Skin of body (tissue), 3 donors: ENCODE measurements at places on chromosomes 6 and 20. TPM values are rescaled to one million over a fixed set of nuclear protein-coding genes. Genes with fewer than 3 reads are reported as not detected.

- DNase-seq: no peak
Observed at GRCh38 chr6:139483079-139483478, 108.6 kb upstream of the CITED2 start.

- no peak for DNase-seq
Observed at GRCh38 chr6:38355519-38355918, 284.2 kb downstream of the BTBD9 start.

IFT52 gene
- 37.3 TPM for total RNA-seq

- DNase-seq: no peak
Observed at GRCh38 chr20:58161192-58161591, 67.3 kb downstream of the ANKRD60 start.

C6orf15 gene
- 4.7 TPM for total RNA-seq

GSTA3 gene
- total RNA-seq: 0.39 TPM

DNA sequence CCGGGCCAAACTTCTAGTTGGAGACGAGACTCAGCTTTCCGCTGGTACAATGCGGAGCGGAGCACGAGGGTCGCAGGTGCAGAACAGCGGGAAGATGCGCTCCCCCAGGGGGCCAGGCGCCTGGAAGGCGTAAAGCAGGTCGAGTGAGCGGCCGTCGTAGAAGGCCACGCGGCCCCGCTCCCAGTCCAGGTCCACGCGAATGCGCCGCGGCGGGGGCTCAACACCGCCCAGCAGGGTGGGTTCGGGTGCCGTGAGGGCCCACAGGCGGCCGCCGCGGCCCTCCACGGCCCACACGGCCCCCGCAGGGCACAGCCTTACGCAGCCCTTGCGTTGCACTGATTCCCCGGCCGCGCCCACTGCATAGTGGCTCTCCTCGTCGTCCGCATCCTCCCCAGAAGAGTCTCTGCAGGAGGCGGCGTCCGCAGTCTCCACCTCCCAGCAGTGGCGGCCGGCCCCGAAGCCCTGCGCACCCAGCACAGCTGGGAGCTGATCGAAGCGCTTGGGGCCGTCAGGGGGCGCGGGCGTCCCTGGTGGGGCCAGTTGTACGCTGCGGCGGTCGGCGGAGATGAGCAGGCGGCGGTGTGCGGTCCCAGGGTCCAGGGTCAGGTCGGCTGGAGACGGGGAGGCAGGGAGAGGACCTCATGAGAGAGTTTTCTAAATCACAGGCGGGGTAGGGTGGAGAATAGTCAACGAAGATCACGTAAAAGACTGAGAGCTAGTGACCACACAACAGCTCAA lies 4.3 kb downstream of the PPP1R11 start:
- DNase-seq: no peak

GRCh38 chr6:90646940-90647339 lies 60.1 kb upstream of the MAP3K7 start:
- DNase-seq: no peak

FAM184A gene
- total RNA-seq: 3.7 TPM

DNAAF9 gene
- total RNA-seq: 14.7 TPM

DNA sequence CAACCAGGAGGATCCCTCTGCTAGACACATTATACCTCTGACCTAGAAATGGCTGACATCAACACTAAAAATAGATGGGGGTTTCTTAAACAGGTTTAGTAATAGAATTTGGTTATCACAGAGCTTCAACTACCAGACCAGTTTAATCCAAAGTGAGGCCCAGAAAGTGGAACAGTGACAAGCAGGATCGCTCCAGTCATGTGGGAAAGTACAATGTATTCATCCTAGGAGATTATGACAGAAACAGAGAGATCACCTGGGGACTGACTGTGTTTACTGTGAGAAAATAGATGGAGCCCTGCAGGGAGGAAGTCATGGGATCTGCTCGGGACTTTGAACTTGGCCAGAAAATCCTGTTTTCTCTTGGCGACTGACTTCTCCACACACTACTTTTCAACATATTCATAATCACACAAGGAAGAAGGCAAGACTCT lies 238.7 kb upstream of the SOX4 start:
- no peak for DNase-seq

- no peak for DNase-seq
Observed at GRCh38 chr6:6605873-6606272, 17.4 kb downstream of the LY86 start.

OR2H1 gene
- total RNA-seq: not detected

DNA sequence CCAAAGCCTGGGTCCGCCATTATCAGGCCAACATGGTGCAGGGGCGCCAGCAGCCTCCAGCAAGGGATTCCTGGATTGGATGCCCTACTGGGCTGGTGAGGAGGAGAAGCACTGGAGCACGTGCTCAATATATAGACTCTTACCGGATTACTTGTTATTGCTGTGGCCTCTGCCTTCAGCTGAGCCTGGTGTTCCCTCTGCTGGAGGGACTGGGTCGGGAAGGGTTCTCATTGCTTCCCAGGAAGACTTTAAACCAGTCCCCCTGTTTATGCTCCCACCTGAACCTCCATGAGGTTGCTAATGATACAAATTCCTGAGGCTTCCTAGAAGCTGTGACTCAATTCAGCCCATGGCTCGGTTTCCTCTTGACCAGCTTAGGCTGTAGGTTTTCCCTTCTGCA lies 186.7 kb upstream of the ARID1B start:
- DNase-seq: no peak

DNA sequence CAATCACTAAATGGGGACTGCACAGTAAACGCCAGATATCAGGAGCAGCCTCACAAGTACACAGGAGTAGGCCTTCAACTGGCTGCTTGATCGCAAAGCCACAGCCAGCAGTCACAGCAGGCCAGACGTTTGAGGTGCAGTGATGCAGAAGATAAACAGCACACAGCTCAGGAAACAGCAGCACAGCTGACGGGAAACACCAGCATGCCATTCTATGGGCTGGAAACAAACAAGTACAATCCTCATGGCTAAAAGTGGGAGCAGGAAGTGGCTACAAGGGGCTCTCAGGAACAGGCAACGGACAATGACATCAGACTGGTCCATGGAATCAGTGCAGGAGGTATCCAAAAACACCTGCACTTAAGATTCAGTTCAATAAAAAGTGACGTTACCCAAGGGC lies 111.0 kb downstream of the DTNBP1 start:
- peak; percentile 76 for DNase-seq

DNA sequence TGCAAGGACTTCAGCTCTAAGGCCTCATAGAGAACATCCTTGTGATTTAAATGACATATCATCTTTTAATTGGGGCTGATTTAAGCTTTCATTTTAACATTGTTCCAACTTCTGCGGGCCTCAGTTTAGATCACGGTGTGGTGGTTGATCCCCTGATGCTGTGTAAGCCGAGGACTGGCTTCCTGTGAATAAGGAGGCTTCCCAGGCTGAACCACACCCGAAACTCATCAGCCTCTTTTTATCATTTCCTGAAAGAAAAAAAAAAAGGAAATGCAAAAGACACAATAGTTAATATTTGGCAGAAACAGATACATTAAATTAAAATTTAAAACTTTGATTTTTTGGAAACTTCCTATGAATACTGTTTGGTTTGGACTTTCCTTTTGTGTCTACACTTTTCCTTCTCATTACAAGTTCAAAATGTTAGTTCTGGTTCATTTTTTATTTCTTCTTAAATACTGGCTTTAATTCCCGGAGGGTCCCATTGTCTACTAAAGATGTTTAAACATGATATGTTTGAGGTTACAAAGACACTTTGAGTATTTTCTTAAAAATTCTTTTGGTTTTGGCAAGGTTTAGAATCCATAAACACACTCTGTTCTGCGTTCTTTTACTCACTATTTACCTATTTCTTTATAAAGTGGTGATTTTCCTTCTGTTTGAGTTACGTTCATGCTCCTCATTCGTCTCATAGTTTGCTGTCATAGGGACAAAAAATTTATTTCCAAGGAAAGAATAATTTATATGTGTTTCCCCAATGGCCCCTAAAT lies 230.0 kb upstream of the SULF2 start:
- DNase-seq: no peak

DZANK1 gene
- total RNA-seq: 1.7 TPM

GRCh38 chr6:971981-972640 lies 279.2 kb upstream of the EXOC2 start:
- DNase-seq: no peak

- peak; percentile 10 for DNase-seq
Observed at GRCh38 chr6:90003941-90004340, 109.7 kb downstream of the GJA10 start.

ABCF1 gene
- total RNA-seq: 27.4 TPM

- DNase-seq: no peak
Observed at GRCh38 chr6:116304538-116305097, 24.9 kb upstream of the TSPYL1 start.

DNA sequence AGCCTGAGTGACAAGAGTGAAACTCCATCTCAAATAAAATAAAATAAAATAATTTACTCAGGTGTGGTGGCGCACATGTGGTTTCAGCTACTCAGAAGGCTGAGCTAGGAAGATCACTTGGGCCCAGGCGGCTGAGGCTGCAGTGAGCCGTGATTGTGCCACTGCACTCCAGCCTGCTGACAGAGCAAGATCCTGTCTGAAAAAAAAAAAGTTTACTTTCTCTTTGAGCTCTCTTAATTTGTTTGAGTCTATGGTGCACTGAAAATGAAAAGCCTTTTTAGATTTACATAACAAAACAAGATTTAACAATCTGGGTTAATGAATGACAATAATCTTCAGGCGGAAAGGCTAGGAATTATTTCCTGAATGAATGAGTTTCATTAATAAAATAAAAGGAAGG lies 23.3 kb upstream of the NHSL1 start:
- DNase-seq: no peak

DNA sequence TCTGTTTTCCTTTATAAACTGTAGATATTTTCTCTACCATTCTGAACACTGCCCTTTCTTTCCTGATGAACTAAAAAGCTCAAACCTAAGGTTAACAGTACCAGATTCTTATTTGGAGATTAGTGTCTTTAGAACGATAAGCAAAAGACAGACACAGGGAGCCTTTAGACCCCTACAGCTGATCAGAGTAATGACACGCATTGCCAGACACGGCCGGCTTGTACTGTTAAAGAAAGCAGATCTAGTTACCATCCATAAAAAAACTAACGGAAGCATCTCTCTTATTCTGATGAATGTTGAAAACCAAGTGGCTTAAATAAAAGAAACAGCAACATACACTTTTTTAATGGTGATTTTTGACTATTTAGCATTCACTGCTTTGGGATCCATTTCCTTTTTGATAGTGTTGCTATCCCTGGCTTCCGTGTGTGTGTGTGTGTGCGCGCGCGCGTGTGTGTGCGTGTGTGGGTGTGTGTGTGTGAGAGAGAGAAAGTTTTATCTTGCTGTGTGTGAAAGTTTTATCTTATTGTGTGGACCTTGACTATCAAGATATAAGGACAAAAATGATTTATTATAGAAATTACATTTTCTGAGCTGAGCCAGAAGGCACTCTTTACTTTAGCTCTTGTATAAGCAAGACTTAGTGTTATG lies 95.6 kb upstream of the SLC35B3 start:
- DNase-seq: no peak

- DNase-seq: no peak
Observed at GRCh38 chr6:159203304-159204005, 34.3 kb downstream of the FNDC1 start.

GRCh38 chr6:109243863-109244825 lies 138.1 kb downstream of the CD164 start:
- DNase-seq: no peak

MDC1 gene
- total RNA-seq: 9.3 TPM

DNA sequence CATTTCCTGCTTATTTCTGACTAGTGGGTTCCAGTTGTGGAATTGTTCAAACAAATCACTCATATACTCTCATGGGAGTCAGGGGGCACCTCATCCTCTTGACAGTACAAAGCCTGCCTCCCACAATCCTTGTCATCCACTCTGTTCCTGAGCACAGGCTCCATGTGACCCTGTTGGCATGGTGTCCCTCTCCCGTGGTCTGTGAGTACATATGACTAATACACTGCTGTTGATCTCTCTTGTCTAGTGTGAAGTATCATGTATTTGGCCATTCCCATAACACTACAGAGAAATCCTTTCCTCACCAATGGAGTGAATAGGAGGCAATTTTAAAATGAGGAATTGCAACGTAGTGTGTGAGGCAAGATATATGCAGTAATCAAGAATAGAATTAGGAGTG lies 185.3 kb downstream of the OGFRL1 start:
- no peak for DNase-seq

DNA sequence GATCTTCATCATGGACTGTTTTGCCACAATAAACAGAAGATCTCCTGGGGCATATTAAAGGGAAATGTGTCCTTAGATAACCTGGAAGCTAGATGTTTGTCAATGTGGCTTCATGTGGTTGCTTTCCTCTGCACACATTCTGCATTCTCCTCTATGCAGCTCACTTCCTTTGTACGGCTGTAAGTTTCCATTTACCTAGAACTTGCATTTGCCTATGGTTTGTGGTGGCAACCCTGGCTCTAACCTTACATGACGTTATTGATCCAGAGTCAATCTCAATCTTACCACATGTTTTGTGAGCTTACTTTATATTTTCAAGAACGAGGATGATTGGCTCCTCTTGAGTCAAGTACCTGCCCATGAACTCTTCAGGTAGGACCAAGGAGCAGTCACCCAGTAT lies 863.1 kb downstream of the MAFB start:
- no peak for DNase-seq

GRCh38 chr20:20184706-20185105 lies 132.4 kb downstream of the CFAP61 start:
- DNase-seq: no peak

TOX2 gene
- 0.89 TPM for total RNA-seq

DNA sequence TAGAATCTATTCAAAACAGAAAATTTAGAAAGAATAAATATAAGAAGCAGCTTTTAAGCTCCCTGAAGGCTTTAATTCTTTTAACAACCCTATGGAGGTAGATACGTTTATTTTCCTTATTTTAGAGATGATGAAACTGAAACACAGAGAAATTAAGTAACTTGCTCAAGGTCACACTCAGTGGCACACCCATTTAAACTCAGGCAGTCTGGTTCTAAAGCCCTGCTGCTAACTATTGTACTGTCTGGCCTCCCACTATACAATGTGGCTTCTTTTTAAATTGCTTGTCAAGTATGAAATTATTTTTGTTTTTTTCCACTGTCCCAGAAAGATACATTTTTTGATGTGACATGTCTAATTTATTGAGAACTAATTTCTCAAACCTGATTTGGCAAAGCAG lies 55.7 kb downstream of the FAM217A start:
- DNase-seq: no peak

FRS3 gene
- 0.99 TPM for total RNA-seq

SLC25A27 gene
- 20.7 TPM for total RNA-seq
